ENCODE measurements at places on chromosomes 3 and 15.

- DNase-seq, result no peak
These were observed 10.4 kb downstream of the WDR82 start for GRCh38 chr3:52268036-52268435.

GRCh38 chr3:132641837-132642538, 17.6 kb downstream of the ACAD11 start:
- no peak for DNase-seq

DNA sequence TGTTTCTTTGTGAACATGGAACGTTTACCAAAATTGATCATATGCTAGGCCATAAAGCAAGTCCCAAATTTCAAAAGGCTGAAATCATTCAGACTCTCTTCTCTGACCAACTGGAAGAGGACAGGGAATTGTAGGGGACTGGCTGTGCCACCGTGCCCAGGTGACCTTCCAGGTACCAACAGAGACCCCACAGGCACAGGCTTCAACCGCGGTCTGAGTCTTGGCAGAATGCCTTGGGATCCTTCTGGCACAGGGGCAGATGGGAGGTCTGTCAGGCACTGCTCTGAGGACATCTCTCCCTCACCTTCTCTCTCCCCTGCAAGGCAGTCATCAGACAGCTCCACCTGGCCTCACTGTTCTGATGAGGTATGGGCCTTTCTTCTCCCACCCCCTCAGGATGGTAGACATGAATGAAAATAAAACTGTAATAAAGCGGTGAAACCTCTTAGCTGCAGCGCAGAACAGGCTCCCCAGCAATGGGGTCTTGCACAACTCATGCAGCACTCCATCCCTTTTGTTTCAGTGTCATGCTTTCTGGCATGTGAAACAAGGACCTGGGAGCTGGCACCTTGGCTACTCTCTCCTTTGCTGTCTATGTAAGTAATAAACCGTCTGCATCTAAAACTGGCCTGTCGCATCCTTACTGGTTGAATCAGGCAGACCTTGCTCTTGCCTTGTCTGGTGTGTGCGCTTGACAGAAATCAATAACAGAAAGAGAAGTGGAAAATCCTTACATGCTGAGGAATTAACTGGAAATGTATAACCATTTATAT, 289.2 kb downstream of the KLF13 start:
- DNase-seq, result no peak

GRCh38 chr3:44259404-44259803, 17.7 kb downstream of the TOPAZ1 start:
- DNase-seq, result no peak

DNA sequence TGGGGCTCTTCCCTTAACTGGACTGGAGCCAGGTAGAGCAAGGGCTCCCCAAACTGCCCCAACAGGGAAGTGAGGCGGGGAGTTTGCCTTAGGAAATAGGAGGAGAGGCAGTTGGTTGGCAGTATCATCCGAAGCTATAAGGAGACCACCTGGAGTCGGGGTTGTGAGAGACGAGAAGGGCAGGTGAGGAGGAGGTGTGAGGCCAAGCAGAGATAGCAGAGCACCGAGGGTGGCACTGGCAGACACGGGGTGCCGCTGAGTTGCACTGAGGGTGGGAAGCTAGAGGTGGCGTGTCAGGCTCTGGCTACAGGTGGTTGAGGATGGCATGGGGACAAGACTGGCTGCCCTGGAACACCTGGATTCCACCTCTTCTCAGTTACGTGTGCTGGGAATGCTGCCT, 17.2 kb downstream of the RASGRF1 start:
- no peak for DNase-seq

DNA sequence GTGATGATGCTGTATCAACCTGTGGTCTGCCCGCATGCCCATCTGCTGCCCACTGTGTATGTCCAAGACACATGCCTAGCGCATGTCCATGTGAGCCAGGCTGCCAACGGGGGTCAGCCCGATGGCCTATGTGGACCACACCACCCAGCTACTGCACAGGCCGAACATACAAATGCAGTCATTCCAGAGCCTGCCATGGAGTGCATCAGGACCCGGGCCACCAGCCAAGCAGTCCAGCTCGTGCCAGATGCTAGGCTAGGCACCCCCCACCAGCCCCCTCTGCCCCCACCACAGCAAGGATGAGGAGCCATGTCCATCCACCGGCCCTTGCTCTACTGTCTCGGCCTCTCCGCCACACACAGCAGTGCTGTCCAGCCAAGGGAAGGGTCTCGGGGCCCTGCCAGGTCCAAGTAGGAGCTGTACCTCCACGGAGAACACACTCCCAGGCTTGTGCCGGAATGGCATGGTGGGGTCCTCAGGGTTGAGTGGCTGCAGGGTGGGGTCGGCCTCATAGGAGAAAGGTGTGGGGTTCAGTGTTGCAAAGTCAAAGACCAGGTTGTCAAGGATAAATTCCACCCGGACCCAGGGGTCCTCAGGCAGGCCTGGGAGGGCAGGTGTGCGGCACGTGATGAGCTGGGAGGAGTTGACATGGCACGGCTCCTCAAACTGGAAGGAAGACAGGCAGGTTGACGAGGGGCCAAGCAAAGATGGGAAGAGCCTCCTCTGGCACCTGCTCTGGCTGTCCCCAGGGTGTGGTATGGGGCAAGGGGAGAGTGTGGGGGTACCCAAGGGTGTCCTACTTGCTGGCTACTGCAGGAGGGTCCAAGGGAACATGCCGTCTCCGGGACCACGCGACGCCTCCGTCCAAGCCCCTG, 15.3 kb downstream of the PLXNB1 start:
- peak; percentile 0 for DNase-seq

DNA sequence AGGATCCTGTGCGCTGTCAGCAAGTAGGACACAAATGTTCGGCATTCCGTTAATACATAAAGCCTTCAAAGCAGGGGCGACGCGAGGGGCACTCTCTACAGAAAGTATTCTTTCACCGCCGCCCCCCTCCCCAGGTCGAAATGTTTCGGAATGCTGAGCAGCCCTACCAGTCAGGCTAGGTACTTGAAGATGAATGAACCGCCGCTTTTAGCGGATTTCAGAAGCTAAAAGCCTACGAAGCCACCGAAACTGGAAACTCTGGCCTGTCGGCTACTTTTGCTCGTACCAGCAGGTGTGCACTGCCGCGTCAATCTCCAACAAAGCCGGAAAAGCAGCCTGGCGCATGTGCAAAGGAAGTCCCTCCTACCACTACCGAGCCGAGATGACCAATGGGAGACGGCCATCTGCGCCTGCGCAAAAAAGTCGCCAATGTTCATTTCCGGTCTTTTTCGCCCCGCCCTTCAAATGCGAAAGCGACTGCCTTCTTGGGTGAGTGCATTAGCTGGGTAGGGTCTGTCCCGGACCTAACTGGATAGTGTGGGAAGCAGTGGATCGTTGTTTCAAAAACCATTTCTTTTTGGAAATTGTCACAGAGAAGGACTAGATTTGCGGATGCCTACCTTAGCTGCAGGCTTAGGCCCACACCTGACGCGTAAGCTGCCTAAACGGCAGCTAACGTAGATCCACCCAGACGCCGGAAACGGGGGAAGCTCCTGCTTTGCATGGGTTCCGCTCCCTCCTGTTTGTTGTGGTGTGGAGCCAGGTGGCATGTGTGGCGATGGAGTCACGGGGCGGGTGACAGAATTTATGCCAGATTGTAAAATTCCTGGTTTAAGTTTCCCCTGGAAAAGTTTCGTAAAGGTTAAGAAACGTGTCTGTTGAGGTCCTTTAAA, at the start of gene WDR5B:
WDR5B (minus strand) TSS at position 301 of the 893 bp plus-strand sequence. CDS start 534 bp downstream, outside the sequence.
- DNase-seq, result peak; percentile 97

DNA sequence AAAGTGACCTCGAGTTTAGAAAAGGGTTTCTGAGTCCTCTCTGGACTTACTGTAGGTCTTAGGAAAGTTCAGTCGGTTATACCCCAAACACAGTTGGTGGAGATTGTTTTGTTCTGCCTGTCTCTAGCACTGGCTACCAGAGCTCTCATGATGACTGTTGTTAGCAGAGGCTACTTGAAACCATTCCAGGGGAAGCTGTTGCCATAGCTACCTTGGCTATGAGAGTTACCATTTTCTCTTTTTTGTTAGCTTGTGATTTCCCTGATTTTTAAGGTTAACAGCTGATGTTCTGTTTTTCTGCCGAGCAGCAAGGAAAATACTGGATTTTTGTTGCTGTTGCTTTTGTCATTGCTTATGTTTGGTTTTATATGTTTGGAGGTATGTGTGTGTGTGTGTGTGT, 26.7 kb downstream of the ABHD2 start:
- no peak for DNase-seq

DNA sequence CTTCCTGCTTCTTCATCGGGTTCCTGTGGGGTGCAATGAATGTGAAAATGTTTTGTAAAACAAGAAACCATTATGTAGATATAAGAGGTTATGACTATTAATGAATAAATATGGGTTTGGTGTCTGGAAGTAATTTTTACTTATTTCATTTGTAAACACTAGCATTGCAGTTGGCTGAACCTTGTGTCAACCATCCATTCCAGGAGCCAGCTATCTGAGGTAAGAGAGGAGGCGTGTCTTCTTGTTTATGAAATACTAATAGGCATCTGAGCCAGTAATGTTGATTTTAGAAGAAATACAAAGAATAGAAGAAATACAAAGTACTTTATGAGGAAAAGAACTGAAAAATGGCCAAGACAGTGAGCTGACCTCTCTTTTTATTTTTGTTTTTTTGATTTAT, 187.5 kb downstream of the LPP start:
- DNase-seq, result no peak

DNA sequence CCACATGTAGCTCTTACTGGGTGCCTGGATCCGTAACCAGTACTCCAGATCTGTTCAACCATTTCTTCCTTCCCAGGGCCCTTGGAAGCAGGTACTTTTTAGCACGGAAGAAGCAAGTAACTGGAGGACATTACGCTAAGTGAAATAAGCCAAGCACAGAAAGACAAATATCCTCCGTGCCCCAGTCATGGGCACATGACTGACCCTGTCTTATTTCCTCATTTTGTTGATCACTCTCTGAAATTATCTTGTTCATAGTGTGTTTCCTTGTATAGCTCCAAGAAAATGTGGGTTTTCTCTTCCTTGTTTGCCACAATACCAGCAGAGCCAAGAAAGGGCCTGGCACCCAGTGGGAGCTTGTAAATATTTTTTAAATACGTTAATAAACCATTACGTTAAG, 32.2 kb upstream of the MTMR14 start:
- DNase-seq, result no peak

DNA sequence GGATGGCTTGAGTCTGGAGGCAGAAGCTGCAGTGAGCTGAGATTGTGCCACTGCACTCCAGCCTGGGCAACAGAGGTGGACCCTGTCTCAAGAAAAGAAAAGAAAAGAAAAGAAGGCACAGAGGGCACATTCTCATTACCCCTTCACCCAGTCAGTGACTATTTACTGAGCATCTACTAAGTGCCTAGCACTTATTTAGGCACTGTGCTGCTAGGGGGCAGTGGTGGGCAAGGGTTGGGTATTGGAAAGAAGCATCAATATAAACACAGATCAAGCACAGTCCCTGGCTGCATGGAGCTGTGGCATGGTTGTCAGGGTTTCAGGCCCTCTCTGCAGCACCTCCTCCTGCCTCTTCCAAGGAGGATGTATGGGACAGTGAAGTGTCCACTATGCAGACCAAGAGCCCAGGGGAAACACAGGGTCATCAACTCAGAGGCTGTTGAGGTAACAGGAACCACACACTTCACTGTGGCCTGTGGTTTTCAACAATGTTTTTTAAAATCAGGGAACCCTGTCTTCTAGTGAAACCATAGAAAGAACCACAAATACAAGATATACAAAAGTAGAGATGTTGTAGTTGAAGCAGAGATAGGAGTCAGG, 138.5 kb downstream of the RAB11A start:
- DNase-seq, result no peak

DNA sequence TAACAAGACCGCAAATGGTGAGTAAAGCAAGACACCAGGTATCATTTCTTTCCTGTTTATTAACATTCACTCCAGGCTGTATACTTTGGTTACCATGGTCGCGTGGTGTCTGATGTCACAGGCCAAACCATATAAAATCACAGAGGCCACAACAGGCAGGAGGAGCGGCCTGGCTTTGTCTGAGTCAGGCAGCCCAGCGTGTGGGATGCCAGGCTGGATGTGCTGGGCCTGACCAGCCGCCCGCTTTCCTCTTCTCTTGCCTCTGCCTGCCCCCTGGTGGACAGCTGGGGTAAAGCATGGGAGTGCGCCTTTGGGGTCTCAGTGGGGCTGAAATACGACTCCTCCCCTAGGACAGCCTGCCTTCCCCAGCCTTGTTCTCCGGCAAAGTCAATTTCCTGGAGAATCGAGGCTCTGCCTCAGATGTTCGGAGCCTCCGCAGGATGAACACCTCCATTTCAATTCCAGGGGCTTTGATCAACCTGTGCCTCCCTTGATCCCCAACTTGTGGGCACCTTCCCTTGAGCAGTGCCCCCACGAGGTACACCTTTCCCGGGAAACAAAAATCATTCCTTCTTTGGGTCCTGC, 78.2 kb downstream of the CCNL1 start:
- peak; percentile 92 for DNase-seq

- DNase-seq, result no peak
These were observed 29.9 kb downstream of the RBP1 start for GRCh38 chr3:139509631-139510030.

DNA sequence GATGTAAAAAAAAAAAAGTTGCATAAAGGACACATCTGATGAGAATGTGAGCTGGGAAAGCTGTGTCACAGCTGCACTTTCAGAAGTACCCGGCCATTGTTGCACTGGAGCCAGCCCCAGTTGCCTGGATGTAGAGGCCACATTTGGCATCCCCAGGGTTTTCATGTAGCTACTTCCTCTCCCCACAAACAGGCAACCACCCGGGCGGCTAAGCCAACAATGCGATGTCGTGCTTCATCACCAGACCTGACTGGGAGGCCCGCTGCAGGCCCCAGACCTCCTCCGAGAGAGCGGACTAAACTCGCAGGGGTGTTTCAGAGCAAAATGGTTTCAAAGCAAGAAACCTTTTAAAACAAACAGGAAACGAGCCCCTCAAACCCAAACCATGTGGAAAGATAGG, 142.3 kb downstream of the TMCO5A start:
- no peak for DNase-seq

DNA sequence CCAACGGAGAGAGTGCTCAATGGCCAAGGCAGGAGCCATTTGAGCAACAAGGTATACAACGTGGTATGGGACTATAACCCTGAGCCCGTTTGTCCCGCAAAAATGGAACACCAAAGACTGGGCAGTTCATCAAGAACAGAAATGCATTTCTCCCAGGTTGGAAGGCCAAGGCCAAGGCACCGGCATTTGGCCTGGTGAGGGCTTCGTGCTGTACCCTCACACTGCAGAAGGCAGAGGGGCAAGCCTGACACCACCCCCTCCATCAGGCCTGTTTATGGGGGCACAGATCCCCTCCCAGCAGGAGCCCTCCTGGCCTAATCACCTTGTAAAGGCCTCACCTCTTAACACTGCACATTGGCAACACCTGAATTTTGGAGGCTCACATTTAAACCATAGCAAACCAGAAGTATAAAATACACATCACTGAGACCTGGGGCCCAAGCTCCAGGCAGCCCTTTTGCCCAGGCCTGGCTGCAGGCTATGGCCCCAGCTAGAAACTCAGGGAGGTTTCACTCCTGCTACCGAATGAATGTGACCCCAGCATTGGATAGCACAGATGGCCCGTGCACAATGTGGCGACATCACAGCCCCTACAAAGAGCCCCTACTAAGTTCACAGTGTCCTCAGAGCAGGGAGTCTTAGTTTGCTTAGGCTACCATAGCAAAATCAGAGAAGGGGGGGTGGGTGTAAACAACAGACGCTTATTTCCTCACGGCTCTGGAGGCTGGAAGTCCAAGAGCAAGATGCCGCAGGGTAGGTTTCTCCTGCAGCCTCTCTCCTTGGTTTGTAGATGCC, 47.1 kb downstream of the KLF15 start:
- no peak for DNase-seq

Measured in BE2C (cell line).